ENCODE measurements at places on chromosomes 12 and 14.
A peak's percentile ranks its signal among the peaks of the same experiment; 100 is the strongest.

DNA sequence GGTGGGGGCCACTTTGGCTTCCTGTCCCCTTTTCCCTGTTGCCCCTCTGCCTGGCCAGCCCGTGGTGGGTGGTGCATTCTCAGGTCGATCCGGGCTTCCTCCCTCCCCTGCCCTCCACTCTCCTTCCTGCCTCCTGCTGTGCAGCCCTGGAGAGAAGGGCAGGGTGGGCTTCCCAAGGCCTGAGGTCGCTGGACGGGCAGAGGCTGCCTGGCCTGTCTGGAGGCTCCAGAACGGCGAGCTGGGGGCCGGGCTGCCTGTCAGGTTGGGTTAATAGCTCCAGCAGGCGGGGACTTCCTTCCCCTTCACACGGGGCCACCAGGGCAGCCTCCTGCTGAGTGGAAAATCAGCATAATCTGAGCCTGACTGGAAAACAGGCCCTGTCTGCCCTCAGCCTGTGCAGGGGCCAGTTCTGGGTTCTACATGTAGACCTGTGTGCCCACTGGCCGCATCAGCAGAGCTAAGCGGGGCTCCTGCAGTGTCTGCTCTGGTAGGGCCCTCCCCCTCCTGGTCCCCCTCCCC lies 11.3 kb downstream of the KIF26A start:
- DNase-seq: no peak

DNA sequence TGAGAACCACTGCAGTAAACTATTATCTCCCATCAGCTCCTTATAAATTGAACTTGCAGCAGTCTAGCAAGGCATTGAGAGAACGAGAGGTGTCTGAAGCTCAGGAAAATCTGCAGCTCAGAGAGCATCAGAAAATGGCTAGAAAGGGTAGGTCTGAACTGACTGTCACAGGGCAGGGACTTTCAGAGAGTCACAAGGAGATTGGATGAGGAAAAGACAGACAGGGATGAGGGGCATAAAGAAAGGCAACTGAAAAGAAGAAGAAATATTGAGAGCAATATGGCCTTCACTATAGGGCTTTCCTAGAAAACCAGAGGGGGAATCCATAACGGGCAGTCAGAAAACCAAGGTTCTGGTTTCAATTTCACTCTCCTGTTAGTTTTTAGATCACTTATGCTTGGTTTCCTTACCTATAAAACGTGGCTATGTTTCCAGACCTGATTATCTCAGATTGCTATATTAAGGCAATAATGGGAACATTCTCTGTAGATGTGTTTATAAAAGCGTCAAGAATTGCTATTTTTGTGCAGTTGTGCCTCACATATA lies 40.9 kb downstream of the PDE6H start:
- no peak for DNase-seq

DNA sequence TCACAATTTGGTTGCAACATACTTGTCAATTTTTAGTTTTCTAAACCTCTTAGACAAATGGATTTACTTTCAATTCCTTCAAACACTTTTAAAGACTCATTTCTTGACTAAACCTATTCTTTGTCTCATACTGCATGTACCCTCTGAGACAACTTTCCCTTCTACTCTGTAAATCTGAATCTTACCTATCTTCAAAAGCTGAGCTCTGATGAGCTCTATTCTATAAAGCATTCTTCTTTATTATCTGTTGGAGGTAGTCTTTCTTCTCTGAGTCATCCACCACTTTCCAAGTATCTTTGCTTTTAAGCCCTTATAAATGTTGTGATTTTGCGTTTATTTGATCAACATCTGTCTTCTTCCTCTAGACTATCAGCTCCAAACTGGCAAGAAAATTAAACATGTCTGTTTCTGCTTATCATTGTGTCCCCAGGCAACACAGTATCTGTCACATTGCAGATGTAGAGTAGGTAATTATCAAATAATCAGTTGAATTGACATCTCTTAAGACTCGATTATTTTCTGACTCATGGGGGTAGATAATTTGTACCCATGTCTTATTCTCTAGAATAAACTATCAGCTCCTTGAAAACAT lies 265.6 kb upstream of the FAR2 start:
- DNase-seq: no peak

- DNase-seq: no peak
Observed at GRCh38 chr14:49977126-49977841, 84.4 kb downstream of the ARF6 start.

GRCh38 chr12:92080911-92081285 lies 64.7 kb downstream of the BTG1 start:
- no peak for DNase-seq

DNA sequence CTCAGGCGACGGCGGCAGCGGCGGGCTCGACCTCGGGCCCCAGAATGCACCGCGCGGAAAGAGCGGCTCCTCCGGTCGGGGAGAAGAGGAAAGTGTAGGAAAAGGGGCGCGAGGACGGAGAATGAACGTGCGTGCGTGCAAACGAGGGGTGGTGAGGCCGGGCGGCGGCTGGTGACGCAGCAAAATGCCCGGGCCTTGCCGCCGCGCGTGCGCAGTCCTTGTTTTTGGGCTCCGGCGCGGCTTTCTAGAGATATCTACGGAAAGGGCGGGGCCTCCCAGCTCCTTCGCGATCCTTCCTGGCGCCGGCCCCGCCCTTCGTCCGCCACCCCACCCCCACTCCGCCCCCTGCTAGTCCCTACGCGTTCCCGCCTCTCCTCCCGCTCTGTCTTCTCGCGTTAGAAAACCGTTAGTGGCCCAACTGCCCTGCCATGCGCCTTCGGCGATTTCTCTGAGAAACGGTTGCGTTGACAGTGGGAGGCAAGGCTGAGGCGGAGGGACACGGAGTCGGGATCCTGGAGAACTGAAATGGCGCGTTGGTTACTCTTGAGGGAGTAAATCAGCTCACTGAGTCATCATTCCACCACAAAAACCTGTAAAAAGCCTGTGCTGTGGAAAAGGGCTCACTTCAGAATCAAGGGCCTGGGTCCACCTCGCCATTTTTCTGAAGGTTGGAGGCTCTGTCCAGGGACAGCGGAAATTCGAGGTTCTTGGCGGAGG lies at the start of gene PTGES3:
Gene PTGES3, minus strand, starts transcription at position 156 of the 717 bp plus-strand sequence. CDS start 285 bp downstream, outside the sequence.
- DNase-seq: peak; percentile 94
